Stimulated activated CD8-positive, alpha-beta memory T cell treated with anti-CD3 and anti-CD28 coated beads, Interleukin-7, amount 100 ng/mL, for 48 hours (primary cell): ENCODE measurements at places on chromosomes 13 and 19.

- DNase-seq = no peak
Observed at GRCh38 chr19:33700408-33701013, 78.8 kb downstream of the CHST8 start.

GRCh38 chr13:33115274-33115673 is 99.1 kb downstream of the KL start:
- no peak for DNase-seq

DNA sequence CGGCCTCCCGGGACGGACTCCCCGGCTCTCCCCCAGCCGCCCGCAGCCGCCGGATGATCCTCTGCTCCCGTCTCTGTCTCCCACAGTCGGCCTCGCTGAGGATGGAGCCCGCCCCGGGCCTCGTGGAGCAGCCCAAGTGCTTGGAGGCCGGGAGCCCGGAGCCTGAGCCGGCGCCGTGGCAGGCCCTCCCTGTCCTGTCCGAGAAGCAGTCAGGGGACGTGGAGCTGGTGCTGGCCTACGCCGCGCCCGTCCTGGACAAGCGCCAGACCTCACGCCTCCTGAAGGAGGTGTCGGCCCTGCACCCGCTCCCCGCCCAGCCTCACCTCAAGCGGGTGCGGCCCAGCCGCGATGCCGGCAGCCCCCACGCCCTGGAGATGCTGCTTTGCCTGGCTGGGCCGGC is 6.8 kb downstream of the ADAT3 start:
- DNase-seq = no peak

GRCh38 chr13:39461685-39462266 is 141.2 kb downstream of the LHFPL6 start:
- DNase-seq = no peak

DNA sequence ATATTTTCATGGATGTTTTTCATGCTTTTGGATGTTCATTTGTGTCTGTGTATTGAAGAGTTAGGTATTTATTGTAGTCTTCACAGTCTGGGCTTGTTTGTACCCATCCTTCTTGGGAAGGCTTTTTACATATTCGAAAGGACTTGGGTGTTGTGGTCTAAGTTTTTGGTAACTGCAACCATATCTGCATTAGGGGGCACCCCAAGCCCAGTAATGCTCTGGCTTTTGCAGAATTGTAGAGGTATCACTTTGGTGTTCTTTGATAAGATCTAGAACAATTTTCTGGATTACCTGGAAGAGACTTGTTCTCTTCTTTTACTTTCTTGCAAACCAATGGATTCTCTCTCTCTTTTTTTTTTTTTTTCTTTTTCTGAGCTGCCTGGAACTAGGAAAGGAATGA is 581.3 kb downstream of the DACH1 start:
- DNase-seq = no peak

- DNase-seq = no peak
Observed at GRCh38 chr13:84570831-84571230, 688.6 kb upstream of the SLITRK1 start.

DNA sequence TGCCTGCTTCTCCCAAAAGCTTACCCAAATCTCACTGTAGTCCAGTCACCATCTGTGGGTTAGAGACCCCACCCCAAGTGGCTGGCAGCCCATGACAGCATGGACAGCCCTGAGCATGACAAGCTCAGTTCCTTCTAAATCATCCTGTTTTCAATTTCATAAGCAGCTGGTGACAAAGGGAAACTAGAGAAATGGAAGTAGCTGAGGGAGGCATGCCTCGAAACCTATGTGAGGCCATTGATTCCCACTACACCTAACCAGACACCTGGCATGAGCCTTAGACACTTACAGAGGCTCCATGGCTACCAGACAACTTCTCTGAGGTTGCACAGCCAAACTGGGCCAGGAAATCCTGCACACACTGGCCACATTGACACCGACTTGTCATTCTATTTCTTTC is 56.2 kb downstream of the ABCC4 start:
- DNase-seq = no peak

DNA sequence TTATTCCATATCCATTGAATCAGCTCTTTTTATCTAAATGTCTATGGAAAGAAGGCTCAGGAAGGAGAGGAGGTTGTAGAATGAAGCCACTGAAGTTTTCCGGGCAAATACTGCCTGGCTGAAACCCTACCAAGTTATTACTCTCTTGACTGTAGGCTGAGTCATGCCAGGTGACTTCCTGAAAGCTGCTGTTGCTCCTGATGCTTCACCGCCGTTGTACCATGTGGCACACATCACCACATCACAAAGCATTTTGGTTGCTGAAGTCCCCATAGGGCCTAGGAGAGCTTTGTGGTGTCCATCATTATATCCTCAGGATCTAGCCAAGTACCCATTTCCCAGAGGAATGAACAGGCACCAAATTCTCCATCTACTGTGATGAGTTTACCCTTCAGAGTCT is 11.1 kb upstream of the TDRD12 start:
- no peak for DNase-seq

GRCh38 chr19:9877780-9878510 is 42.8 kb downstream of the PIN1 start:
- DNase-seq = no peak

DNA sequence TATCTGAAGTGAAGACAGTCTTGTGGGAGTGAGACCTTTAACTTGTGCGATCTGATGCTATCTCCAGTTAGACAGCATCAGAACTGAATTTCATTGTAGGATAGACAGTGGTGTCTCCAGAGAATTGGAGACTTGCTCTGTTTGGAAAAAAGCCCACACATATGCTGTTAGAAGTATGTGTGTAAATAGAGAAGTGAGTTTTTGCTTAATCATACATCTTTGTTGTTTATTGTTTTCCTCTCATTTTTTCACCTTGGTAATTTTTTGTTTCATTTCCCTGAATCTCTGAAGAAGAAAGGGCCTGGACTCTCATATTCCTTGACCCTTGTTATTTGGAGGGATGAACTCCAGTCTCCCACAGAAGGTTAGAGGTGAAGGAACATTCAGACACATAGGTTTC is 21.8 kb downstream of the FPR3 start:
- DNase-seq = no peak

GRCh38 chr19:50465986-50466705 is 10.2 kb upstream of the EMC10 start:
- DNase-seq = no peak

DNA sequence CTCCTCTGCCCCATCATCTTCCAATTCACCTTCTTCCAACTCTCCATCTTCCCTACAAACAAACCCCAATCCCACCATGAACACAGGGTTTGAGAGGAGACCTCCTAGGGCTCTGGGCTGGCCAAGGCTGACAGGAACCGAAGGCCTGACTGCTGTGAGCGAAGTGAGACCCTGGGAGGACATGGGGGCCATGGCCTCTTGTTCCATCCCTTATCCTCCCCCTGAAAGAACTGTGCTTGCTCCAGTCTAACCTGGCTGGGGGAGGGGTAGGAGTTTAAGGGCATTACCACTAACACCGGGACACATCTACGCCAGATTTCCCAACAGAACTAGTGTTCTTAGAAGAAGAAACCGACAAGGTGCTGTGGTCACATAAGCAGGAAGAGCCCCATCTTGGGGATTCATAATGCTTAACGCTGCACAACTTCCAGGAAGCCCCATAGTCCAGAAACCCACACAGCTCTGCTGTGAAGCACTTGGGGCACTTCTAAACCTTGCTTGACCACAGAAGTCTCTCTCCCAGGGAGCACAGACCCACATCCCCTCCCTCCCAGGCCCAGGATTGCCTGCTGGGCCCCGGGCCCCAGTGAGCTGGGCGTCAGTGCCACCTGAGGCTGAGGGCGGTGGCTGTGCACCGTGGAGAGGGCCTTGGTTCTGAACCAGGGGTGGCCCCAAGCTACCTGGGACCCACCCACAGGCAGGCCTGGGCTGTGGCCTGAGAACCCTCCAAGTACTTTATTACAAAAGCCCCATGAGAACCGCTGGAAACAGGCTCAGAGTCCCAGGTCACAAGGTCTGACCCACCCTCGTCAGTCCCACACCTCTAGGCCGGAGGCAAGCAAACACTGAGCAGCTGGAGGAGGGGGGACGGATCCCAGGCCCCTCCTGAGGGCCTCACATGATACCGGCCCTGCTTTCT is 18.8 kb downstream of the ZC3H4 start:
- peak; percentile 40 for DNase-seq

DNA sequence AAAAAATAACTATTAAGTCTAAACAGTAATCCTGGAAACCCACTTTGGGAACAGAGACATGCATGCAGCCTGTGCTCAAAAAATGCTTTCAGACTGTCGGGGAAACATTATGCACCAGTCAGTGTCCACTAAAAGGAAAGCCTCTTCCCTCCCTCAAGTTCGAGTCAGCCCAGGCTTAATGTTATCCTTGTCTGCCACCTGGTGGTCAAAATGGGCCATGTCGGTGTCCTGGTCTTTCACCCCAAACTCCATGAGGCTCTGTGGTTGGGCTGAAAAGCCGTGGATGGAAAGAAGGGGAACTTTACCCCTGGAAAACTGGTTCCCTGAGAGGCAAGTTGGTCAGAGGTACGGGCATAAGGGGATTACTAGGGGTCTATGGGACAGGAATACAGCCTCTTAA is 88.4 kb upstream of the ZNF492 start:
- peak; percentile 3 for DNase-seq

DNA sequence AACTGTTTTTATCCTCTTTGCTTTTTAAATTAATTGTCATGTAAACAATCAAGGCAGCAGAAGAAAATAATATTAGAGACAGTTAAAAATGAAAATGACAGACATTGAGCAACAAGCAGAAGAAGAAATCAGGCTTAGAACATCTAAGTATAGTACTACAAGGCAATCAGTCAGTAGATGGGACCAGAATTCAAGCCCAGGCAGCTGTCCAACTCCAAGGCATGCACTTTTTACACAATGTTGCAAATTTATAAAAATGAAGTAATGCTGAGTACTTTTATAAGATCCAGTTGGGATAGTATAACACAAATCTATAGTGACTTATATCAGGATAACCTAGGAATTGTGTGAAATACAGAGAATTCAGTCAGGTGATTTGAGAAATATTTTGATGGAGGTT is 2815.8 kb downstream of the PCDH9 start:
- DNase-seq = no peak
